ENCODE measurements at places on chromosomes 1 and 21.

- peak; percentile 69 for DNase-seq
These were observed 1.1 kb downstream of the SKI start for GRCh38 chr1:2229037-2229864.

- no peak for DNase-seq
These were observed 63.2 kb upstream of the GNG4 start for GRCh38 chr1:235712812-235713211.

GRCh38 chr1:193831465-193831864 lies 645.1 kb upstream of the B3GALT2 start:
- DNase-seq = no peak

- DNase-seq = no peak
These were observed 25.1 kb downstream of the ZNF124 start for GRCh38 chr1:247146671-247147070.

- DNase-seq = no peak
These were observed 243.0 kb upstream of the RUNX1 start for GRCh38 chr21:35291973-35292627.

GRCh38 chr1:167460836-167461235 lies 57.5 kb downstream of the CD247 start:
- no peak for DNase-seq

DNA sequence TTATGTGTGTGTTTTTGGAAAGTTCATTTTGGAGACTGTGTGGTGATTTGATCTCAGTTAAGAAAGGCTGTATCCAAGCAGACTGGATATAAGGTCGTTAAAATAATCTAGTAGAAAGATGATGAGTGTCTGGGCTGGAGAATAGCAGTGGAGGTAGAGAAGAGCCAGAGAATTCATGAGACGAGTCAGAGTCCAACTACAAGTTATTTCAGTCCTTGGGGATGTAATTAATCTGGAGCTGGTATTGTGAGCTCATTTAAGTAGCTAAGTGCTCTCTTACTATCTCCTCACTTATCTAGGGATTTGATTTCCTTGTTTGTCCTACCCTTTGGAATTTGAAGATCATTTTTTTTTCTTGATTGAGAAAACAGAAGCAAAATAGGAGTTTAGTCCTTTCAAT lies 1219.0 kb upstream of the ADGRL4 start:
- no peak for DNase-seq

DNA sequence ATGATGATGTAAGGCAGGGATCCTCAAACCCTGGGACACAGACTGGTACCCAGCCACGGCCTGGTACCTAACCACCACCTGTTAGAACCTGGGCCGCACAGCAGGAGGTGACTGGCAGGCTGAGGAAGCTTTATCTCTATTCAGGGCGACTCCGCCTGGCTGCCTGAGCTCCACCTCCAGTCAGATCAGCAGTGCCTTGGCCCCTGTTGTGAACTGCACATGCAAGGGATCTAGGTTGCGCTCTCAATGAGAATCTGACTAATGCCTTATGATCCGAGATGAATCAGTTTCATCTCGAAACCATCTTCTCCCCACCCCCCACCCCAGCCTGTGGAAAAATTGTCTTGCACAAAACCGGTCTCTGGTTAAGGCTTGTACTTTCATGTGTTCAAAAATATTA lies 4.2 kb downstream of the RNPC3 start:
- no peak for DNase-seq

GRCh38 chr1:156693848-156694689 lies 11.3 kb downstream of the CRABP2 start:
- no peak for DNase-seq

DNA sequence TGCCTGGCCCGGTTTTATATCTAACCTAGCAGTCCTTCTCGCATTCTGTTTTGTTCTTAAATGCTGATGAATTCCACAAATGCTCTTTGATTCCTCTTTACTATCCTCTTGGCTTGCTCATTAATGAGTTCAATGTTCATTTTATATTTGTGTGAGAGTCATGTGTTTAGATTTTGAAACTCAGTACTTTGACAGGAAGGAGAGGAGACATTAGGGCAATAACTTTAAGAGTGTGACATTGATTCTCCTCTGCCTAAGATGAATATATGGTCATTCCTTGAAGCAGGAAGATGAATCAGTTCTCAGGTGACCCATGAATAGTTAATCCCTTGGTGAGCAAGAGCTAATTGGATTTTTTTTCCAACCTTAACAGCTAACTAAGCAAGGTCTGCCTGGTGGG lies 84.1 kb downstream of the MRPS6 start:
- DNase-seq = no peak

DNA sequence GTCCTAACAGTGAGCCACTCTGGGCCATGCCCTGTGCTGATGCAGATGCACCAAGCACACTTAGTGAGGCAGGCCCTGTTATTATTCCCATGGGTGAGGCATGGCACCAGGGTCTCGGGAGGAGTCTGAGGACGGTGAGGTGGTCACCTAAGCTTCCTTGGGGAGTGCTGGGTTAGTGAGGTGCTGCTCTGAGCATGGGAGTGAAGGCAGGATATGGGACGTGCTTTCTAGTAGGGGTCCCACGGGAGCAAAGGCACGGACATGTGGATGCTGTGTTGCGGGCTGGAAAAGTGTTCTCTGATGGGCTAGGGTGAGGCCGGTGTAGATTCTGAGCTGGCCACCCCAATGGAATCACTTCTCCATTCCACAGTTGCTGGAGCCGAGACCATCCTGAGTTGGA lies 77.5 kb upstream of the CSF3R start:
- DNase-seq = no peak

DNA sequence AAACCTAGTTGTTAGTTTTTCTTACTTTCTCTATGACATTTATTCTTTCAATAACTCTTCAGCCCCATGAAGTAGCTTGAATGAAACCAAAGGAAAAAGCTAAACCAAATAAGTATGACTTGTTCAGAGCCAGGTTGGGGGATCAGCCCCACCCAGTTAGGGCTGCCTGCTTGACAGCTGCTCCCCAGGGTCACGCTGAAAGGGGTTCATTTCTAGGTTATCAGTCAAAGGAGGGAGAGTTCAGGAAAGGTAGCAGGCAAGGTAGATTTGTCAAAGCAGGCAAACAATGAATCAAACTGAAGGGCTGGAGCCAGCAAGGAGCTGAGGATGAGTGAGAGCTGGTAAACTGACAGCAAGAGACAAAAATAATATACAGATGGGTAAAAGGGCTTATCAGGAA lies 3.1 kb upstream of the S100A11 start:
- DNase-seq = no peak

DNA sequence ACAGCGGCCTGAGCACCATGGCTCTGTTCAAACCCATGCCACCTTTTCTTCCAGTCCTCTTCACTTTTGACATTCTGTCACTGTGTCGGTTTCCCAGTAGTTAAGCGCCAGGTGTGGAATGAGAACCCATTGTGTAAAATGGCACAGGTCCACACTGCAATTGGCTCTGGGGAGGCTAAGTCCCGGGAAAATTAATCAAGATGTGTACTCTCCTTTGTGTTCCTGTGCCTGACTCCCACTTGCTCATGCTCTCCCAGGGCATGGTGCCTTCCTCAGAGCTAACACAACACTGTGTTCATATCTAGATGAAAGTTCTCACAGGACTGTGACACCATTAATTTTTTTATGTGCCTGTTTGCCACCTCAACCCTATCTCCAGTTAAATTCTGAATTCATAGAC lies 59.0 kb upstream of the BTG3 start:
- DNase-seq = no peak

DNA sequence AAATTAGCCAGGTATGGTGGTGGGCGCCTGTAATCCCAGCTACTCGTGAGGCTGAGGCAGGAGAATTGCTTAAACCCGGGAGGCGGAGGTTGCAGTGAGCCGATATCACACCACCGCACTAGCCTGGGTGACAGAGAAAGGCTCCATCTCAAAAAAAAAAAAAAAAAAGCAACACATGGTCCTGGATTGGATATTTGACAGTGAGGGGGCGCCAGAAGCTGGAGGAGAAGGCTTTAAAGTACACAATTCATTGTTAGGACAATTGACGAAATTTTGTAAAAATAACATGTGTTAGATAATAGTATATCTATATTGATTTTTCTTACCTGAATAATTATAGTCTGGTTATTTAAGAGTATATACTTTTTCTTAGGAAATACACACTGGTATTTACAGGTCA lies 50.2 kb upstream of the USP25 start:
- no peak for DNase-seq
